SK-MEL-5 (cell line): ENCODE measurements at places on chromosomes 4 and X. TPM values are rescaled to one million over a fixed set of nuclear protein-coding genes. Genes with fewer than 3 reads are reported as not detected.

Gene LYAR
- 37.1 and 38.6 TPM in 2 replicates for total RNA-seq

Gene FAM3A
- total RNA-seq, result 25.6 and 28.1 TPM in 2 replicates

Gene LRRC66
- not detected in 2 replicates for total RNA-seq

Gene SUPT20HL1
- total RNA-seq, result not detected in 2 replicates

Gene STS
- total RNA-seq, result 3.0 and 3.4 TPM in 2 replicates

Gene OGT
- total RNA-seq, result 80.3 and 98.0 TPM in 2 replicates

Gene ERAS
- total RNA-seq, result 0.40 TPM in 1 of 2 replicates, not detected in the other

Gene SPANXN4
- total RNA-seq, result 0.90 and 2.5 TPM in 2 replicates

Gene GLOD5
- not detected in 2 replicates for total RNA-seq

Gene HTN3
- 42.2 and 49.0 TPM in 2 replicates for total RNA-seq

Gene KIF4A
- 18.2 and 19.1 TPM in 2 replicates for total RNA-seq

Gene RBM46
- 0.40 and 0.42 TPM in 2 replicates for total RNA-seq

Gene SPANXC
- total RNA-seq, result not detected in 2 replicates

Gene GRIA3
- total RNA-seq, result not detected in 2 replicates

Gene RENBP
- 12.3 and 13.4 TPM in 2 replicates for total RNA-seq

Gene SPANXD
- not detected in 2 replicates for total RNA-seq

Gene HEPH
- 0.11 and 0.29 TPM in 2 replicates for total RNA-seq

Gene SERTM2
- 0.03 TPM in 1 of 2 replicates, not detected in the other for total RNA-seq

DNA sequence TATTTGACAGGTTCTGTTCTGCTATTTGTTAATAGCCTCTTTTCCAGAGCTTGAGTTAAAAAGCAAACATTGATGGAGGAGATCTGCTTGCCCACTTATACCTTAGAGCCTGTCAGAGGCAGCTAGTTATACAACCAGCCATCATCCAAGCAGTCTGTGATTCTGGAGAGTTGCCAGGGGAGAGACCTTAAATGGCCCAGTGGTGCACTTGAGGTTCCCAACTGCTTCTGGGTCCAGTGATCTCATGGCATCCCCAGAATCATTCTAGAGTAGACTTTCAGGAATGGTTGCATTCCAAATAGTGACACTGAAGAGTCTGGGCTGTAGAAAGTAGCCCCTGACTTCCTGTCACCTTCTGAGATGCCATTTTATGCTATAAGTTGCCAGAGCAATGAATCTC, 160.7 kb downstream of the FHIP1A start:
- DNase-seq, result no peak

DNA sequence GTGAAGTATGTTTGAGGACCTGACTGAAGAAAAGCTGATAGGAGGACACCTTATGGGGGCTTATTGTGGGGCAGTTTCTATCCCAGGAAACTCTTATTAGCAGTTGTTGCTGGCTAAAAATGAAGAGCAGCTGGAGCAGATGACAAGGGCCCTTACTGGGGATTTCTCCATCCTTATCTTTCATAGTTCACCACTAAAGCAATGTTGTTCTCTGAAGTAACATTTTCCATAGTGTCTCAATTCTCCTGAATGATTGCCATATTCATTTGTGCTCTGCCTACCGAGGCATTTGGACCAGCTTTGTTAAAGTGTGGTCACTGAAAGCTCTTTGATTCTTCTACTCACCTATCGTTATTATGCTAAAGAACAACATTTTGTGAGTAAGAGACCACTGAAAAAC, 7.7 kb downstream of the ENOX2 start:
- DNase-seq, result no peak

DNA sequence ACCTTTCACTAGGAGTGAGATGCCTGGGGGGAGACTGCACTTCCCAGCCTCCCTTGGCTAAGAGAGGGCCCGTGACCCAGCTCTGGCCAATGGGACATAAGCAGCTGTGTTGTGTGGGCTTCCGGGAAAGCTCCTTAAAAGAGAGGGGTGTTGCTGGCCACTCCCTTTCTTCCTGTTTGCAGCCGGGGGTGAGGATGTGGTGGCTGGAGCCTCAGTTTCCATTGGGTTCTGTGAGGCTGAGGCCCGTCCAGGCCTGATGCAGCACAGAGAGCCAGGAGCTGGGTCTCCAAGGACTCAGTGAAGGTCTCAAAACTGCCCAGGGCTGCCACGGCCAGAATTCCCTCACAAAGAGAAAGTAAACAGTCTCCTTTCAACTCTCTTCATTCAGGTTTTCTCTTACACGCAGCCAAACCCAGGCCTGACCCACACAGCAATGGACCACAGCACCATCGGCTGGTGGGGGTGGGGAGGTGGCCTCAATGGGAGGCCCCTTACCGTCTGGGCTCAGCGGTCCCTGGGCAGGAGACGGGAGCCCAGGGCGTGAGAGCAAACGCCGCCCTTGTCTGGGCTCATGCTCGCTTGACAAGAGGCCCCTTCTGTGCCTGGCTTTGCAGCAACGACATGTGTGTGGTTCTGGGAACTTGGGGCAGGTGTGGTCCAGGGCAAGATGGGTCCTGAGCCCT, 6.6 kb downstream of the NKX1-1 start:
- DNase-seq, result no peak

GRCh38 chr4:94540476-94540875, 88.7 kb downstream of the PDLIM5 start:
- DNase-seq, result no peak

DNA sequence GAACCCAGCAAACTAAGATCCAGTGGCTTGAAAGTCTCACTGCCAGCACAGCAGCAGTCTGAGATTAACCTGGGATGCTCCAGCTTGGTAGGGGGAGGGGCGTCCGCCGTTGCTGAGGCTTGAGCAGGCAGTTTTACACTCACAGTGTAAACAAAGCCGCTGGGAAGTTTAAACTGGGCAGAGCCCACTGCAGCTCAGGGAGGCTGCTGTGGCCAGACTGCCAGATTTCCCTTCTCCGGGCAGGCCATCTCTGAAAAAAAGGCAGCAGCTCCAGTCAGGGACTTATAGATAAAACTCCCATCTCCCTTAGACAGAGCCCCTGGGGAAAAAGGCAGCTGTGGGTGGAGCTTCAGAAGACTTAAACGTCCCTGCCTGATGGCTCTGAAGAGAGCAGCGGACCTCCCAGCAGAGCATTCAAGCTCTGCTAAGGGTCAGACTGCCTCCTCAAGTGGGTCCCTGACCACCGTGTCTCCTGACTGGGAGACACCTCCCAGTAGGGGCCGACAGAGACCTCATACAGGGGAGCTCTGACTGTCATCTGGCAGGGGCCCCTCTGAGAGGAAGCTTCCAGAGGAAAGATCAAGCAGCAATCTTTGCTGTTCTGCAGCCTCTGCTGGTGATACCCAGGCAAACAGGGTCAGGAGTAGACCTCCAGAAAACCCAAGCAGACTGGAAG, 45.1 kb upstream of the CDX4 start:
- no peak for DNase-seq

- peak; percentile 9 for DNase-seq
These were observed 127.9 kb downstream of the SLC39A8 start for GRCh38 chr4:102217345-102217744.

DNA sequence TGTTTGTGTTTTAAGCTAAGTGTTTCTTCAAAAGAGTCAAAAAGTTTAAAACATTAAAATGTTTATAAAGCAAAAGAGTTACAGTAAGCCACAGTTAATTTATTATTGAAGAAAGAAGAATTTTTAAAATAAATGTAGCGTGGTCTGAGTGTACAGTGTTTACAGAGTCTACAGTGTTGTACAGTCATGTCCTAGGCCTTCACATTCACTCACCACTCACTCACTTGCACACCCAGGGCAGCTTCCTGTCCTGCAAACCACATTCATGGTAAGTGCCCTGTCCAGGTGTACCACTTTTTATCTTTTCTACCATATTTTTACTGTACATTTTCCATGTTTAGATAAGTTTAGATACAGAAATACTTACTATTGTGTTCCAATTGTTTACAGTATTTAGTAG, 239.7 kb upstream of the AGA start:
- DNase-seq, result no peak

DNA sequence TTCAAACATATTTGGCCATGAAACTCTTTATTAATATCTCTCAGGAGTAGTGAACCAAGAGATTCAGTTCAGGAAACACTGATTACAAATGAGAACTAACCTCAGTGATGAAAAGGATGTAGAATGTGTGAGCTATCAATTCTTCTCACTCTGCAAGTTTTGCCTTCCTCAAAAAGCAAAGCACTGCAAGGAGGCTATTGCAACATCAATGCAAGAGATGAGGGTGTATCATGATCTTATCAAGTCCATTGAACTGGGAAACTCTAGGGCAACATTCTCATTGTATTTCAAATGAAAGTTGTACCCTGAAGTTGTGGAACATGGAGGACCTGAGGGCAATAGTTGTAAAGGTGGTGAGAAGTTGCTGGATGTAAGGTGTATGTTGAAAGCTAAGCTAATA, 56.4 kb upstream of the VEGFC start:
- no peak for DNase-seq

DNA sequence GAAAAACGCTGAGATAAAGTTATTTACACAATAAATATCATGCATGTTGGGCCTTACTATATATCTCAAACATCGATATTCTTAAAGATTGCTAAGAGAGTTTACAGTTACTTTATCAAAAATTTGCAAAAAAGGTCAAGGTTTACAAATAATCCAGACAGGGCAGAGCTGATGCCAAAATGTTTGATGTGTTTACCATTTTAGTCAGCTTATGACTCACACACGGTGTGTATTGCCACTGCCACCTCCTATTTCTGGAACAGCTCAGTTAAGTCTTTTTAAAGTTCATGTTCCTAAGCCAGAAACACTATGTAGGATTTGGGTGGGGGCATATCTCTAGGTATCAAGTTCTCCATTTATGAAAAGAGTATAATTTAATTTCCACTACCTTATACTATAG, 580.6 kb downstream of the INPP4B start:
- DNase-seq, result no peak

DNA sequence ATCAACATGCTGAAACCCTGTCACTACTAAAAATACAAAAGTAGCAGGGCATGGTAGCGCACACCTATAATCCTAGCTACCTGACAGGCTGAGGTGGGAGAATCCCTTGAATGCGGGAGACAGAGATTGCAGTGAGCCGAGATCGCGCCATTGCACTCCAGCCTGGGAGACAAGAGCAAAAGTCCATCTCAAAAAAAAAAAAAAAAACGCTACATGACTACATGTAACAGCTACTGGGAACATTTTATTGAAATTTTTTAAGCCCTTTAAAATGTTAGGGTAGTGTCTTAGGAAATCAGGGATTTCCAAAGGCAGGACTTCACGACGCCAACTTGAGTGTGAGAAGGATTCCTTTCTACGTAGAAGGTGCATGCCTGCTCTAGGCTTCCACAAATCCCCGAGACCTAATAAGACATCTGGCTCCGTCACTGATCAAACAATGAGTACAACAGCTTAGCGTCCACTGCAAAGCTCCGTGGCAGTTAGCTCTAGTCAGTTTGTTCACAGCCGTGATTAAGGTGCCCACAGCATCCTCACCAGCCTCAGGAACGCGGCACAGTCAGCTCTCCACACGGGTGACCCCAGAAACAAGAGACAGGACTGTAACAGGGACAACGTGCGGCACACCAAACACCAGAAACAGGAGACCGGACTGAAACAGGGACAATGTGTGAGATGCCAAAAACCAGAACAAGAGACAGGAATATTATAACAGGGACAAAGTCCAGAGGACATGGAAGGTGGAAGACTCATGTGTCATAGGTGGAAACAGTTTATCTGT, 33.7 kb downstream of the DHRSX start:
- DNase-seq, result no peak

- DNase-seq, result no peak
These were observed 55.8 kb downstream of the CASP3 start for GRCh38 chr4:184593461-184593860.

- no peak for DNase-seq
These were observed 60.9 kb downstream of the CLOCK start for GRCh38 chr4:55485821-55486220.

DNA sequence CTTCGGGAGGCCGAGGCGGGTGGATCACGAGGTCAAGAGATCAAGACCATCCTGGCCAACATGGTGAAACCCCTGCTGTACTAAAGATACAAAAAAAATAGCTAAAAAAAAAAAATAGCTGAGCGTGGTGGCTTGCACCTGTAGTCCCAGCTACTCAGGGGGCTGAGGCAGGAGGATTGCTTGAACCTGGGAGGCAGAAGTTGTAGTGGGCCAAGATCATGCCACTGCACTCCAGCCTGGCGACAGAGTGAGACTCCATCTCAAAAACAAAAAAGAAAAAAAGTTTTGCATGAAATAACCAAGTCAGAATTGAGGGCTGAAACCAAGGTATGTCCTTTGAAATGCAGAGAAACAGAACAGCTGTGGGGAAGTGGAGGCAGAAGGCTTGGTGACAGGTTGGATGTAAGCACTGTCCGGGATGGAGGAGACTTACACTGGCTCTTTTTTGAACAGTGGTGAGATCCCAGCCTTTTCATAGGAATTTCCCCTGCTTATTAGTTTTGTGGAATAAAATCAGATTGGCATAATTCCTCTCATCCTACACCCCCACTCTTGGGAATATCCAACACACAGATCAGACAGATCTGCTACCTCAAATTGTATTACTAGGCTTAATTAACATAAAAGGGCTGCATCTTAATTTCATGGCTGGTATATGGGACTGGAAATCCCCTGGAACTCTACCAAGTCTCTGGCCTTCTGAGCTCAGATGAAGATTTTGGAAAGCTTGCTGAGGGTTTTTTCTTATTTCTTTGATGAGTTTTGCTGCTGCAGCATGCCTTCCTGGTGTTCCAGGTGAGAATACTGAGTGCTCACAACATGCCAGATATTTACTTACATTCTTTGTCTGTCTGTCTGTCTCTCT, 18.8 kb upstream of the C4orf36 start:
- no peak for DNase-seq

DNA sequence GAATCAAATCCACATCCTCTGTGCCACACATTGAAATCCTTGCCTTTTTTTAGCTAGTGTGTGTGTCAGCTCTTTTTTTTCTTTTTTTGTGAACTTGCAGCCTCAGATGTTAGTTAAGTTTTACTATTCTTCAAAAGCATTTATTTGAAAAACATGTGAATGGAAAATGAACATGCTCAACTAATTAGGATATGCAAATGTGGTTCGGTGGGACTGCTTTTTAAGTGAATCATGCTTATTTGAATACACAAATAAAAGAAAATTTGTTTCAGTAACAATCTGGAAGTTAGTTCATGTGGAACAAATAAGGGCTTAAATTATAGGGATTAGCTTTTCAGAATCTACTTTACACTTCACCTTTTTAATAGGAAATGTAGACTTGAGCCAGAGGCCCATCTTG, 751.5 kb upstream of the FAM241A start:
- DNase-seq, result no peak
